Stimulated activated CD4-positive, alpha-beta T cell treated with anti-CD3 and anti-CD28 coated beads, Interleukin-15, amount 100 ng/mL, for 1 hour (primary cell): ENCODE measurements at places on chromosomes 3 and 15.

DNA sequence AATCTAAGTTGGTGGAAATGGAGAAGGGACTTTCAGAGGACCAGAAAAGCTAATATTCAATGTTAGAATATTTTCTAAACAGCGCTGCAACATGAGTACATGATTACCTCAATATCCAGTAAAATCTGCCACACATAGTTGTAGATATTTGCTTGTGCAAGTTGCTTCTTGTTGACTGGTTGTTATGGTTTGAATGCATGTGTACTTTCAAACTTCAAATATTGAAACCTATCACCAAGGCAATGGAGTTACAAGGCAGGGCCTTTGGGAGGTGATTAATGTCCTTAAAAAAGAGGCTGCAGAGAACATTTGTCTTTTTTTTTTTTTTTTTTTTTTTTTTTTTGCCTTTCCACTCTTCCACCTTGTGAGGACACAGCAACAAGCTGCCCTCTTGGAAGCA lies 49.9 kb downstream of the TMCO5A start:
- no peak for DNase-seq

- no peak for DNase-seq
Observed at GRCh38 chr3:175212896-175213295, 353.8 kb downstream of the NAALADL2 start.

DNA sequence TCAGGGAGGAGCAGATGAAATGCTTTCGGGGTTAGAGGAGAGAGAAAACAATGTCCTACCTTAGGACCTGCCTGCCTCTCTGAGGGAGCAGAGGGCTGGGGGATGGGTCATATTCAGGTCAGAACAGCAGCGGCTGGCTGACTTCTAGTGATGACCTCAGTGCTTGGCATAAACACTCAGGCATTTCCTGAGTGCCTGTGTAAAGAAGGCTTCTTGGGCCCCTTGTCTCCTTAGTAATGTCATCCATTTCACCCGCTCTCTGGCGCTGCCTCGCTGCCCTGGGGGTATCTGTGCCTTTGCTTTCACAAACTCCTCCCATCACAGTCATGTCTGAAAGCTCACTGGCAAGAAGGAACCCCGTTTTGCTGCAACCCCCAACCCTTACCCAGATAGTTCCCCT lies 82.9 kb upstream of the GSK3B start:
- no peak for DNase-seq

DNA sequence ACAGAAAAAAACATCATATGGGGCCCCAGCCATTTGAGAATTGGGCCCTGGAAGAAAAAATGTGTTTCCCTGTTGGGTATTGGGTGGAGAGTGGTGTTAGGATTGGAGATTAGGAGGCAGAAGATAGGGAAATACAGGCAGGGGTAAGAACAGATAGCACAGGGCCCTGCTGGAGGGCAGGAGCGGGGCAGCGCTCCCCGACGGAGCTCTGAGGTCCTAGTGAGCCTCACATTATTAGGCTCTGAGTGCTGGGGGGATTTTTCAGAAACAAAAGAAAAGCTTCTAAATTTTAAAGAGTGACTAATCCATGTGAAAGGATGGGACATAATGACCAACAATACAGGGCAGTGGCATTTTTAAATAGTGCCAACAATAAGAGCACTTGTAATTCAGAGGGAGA lies 241.2 kb downstream of the SOX2 start:
- DNase-seq = no peak

- DNase-seq = no peak
Observed at GRCh38 chr3:188220988-188221818, 67.2 kb downstream of the LPP start.

GRCh38 chr3:50192689-50193141 lies 1.3 kb downstream of the GNAT1 start:
- DNase-seq = peak; percentile 69

DNA sequence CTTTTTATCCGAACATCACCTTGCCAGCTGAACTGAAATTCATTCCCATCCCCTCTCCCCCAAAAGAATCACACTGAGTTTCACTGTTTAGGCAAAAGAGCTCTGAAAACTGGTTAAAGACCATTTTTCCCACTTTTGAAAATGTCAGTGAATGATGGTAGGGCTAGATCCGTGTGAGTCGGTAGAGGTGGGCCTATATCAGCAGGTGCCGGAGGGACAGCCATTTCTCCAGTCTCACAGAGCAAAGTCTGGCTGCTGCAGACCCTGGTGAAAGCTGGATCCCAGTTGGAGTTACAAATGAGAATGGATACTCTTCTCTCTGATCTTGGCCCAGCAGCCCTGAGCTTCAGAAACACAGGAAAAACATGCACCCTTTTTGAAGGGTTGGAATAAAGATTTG lies 10.9 kb downstream of the ENTPD3 start:
- DNase-seq = no peak

DNA sequence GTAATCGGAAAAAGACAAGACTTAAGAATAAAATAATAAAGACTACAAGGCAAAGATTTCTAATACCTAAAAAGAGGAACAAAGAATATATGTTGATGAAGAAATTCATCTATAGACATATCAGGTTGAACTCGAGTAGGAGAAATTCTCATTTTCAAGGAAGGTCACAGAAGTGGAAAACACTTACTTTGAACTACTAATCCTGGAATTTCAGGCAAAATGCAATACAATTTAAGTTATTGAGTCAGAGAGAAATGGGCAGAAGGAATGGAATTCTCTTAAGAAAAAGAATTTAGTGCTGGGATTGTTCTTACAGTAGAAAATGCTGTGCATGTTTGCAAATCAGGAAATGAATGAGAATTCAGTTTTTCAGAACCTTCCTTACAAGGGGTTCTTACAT lies 135.9 kb upstream of the TGFBR2 start:
- DNase-seq = no peak

DNA sequence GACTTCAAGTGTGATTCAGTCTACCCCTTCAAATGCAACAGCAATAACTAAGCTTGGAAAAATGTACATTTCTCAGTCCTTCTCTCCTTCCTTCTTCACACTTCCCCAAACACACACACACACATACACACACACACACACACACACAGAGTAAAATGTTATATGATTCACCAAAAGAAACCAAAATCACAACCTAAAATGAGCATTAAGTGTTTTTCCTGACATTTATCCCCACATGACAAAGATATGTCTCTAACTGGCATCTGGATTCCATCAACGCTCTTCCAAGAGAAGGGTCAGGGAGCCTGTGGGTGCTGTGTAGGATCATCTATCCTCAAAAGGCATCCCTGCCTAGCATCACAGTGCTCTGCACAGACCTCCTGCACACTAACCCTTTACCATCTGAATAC lies 21.0 kb downstream of the PDZRN3 start:
- DNase-seq = no peak

- DNase-seq = no peak
Observed at GRCh38 chr15:43469867-43470266, 23.1 kb downstream of the TP53BP1 start.

DNA sequence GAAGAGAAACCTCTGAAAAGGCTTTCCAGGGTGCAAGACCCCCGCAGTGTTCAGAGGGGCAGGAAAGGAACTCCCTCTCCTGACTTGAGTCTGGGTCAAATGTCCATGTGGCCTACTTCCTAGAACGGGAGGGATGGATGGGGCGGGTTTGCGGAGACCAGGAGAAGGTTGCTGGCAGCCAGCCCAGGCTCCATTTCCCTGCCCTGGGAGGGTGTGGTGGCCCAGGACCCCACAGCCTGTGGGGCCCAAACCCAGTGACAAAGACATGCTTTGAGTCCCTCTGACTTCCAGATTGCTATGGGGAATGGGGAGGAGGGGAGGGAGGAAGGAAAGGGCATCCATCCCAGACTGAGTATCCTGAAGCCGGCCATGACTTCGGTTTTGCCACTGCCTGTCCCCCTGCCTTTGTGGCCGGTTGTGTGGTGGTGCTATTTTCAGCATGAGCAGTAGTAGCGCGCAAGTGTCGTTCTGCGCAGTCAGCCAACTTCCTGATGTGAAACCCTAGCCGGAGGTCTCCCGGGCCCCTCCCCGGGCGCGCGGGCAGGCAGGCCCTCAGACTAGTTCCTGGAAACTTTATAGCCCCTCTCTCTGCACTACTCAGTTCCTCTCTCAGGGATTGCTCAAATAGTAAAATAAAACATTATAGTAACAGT lies 24.4 kb downstream of the MAGEF1 start:
- DNase-seq = no peak

DNA sequence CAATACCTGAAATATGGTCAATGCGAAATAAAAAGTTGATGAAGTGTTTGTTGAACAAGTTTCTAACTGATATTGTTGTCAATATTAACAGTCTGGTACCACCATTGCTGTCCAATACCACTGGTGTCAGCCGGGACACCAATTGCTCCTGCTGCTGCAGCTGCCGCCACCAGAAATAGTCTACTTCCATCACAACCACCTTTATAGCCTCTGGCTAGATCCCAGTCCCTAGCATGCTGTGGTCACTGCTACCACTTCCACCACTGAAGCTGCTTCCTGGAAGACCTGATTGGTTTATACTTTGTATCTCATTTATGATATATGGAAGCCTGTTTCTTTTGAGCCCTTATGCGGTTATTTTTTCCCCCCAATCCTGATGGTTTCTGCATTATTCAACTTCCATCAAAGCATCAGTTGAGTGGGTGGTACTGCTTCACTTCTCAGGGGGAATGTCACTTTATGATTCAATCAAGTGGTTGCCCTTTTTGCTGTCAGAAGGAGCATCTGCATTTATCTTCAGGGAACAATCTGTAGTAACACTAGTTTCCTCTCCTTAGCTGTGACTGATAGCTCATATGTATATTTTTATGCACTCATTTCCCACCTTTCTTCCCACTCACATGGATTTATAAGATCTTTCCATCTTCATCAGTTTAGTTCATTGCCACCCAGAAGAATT lies 11.7 kb downstream of the LNP1 start:
- DNase-seq = no peak

DNA sequence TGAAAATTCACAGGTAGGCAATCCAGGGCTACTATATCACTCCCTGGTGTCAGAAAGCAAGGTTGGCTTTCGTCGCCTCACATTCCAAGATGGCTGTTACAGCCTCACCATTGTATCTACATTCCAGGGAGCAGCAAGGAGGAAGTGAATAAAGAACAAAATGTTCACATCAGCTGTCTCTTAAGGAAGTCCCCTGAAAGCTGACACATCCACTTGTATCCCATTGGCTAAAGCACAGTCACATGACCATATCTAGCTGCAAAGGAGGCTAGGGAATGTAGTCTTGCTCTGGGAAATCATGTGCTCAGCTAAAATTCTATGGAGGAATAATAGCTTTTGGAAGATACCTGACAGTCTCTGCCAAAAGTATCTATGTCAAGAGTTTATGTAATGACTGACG lies 12.8 kb upstream of the GATA2 start:
- DNase-seq = no peak

- DNase-seq = no peak
Observed at GRCh38 chr15:53354874-53355273, 404.6 kb downstream of the WDR72 start.

- no peak for DNase-seq
Observed at GRCh38 chr3:159189994-159190669, 388.3 kb downstream of the MFSD1 start.

GRCh38 chr3:126026277-126026751 lies 57.3 kb downstream of the ROPN1B start:
- DNase-seq = no peak

GRCh38 chr3:112086076-112086854 lies at the start of gene C3orf52:
Gene C3orf52 (plus strand): TSS chr3:112086389. CDS start chr3:112086408, 19 bp downstream.
- peak; percentile 31 for DNase-seq

- no peak for DNase-seq
Observed at GRCh38 chr3:86175593-86176444, 815.1 kb downstream of the VGLL3 start.

DNA sequence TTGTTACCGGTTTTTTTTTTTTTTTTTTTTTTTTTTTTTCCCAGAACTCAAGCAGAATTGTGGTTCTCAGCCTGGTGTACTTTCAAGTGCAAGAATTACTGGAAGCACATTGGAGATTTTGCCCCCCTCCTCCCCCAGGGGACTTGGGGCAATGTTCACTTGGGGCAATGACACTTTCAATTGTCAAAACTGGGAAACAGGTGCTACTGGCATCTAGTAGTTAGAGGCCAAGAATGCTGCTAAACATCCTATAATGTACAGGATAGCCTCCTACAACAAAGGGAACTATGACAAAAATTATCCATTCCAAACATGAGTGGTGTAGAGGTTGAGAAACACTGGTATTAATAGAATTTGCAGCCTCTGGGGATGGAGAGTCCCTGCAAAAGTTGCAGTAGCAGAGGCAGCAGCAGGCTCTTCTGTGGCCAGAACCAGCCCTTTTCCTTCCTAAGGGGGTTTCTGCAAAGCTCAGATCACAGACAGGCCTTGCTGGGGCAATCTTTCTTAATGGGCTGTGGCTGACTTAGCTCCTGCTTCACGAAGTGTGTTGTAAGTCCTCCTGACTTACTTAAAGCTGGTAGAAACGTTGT lies 144.3 kb upstream of the MRPS22 start:
- DNase-seq = no peak
